Body of pancreas (tissue), 4 donors: ENCODE measurements at places on chromosomes 1 and 21. TPM values are rescaled to one million over a fixed set of nuclear protein-coding genes. Genes with fewer than 3 reads are reported as not detected.

GRCh38 chr1:229167318-229167717 is 103.6 kb upstream of the RAB4A start:
- no peak overlapping the region for H3K4me3 ChIP-seq
- H3K27me3 ChIP-seq = no peaks in the 10 kb centered on the region
- DNase-seq = no peak

The PTGFR gene
- total RNA-seq = 1.0 TPM

DNA sequence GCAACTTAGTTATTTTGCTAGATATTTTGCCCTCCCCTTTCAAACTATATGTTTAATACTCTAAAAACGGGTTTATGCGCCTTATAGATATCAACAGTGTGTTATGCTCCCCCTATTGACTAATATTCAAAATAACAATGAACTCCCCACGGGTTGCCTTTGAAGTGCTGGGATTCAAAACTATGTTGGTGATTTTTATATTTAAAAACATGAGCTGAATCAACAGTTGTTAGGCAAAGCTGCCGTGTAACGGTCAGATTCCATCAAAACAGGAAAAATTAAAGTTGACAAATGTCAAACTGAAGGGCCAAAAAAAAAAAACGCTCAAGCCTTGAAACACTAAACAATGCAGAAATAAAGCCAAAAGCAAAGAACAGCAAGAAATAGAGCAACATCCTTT is 2.5 kb downstream of the TGFBR3 start:
- H3K4me3 ChIP-seq = no peak overlapping the region
- peaks cover 32% of the 10 kb centered on the region for H3K4me1 ChIP-seq
- DNase-seq = no peak
- H3K27me3 ChIP-seq = no peaks in the 10 kb centered on the region
- H3K36me3 ChIP-seq = no peaks in the 10 kb centered on the region

The SPRR4 gene
- total RNA-seq = not detected

- peaks cover 17% of the 10 kb centered on the region for H3K4me1 ChIP-seq
- H3K36me3 ChIP-seq = no peaks in the 10 kb centered on the region
- H3K27me3 ChIP-seq = no peaks in the 10 kb centered on the region
- DNase-seq = peak; percentile 74
Observed at GRCh38 chr1:54153535-54154439, 987 bp upstream of the CDCP2 start.

- DNase-seq = no peak
- H3K4me1 ChIP-seq = no peaks in the 10 kb centered on the region
Observed at GRCh38 chr1:171762143-171762563, 19.3 kb upstream of the METTL13 start.

- no peak for DNase-seq
- no peak overlapping the region for H3K4me3 ChIP-seq
- peaks cover 15% of the 10 kb centered on the region for H3K4me1 ChIP-seq
- no peaks in the 10 kb centered on the region for H3K36me3 ChIP-seq
Observed at GRCh38 chr1:40873863-40874472, 11.8 kb upstream of the CITED4 start.

DNA sequence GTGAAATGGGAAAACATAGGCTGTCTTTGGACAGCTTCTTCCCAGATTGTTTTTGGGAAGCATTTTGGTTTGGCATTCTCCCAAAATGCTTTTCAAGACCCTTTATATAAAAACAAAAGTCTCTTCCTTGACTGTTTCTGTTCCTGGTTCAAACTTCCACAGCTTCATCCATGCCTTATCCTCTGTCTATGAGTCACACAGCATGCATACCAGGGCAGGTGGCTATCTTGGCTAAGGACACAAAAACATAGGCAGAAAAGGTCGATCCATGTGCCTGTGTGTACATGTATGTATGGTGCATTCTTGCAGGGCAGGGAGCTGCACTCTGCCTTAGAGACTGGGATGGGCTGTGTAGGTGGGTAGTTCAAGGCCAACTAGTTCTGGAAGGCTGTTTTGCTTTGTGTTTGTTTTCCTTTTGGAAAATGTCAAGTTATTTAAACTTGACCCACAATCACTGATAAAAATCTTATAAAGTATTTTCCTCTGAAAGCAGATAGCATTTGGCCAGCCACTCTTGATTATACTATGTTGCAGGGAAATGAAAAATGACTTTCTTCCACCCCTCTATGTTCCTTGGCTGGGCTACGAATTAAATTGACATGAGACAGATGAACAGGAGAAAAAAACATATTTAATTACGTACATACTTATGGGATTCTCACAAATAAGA is 437.0 kb downstream of the SIPA1L2 start:
- H3K27me3 ChIP-seq = no peaks in the 10 kb centered on the region
- DNase-seq = no peak
- no peaks in the 10 kb centered on the region for H3K4me1 ChIP-seq
- no peaks in the 10 kb centered on the region for H3K36me3 ChIP-seq
- H3K4me3 ChIP-seq = no peak overlapping the region
- no peak overlapping the region for H3K27ac ChIP-seq
